ENCODE measurements at places on chromosomes 1 and 21.
A peak's percentile ranks its signal among the peaks of the same experiment; 100 is the strongest.

GRCh38 chr1:1091344-1092148, 17.4 kb upstream of the RNF223 start:
- no peak for DNase-seq

DNA sequence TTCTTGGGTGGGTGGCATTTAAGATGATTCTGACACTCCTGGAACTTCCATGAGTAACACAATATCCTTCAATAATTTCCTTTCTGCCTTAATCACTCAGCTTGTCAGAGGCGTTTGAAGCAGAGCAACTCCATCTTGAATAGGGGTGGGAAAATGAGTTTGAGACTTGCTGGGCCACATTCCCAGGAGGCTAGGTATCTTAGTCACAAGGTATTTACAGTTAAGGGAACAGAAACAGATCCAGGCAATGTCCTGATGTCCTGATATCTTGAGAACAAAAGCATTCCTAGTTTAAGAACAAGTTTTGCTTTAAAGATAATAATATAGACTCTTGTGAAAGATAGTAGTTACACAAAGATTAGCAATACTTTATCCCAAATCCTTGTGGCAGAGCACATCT, 76.6 kb upstream of the KIAA0040 start:
- no peak for DNase-seq

GRCh38 chr1:31943546-31944184, 5.5 kb upstream of the PTP4A2 start:
- no peak for DNase-seq

DNA sequence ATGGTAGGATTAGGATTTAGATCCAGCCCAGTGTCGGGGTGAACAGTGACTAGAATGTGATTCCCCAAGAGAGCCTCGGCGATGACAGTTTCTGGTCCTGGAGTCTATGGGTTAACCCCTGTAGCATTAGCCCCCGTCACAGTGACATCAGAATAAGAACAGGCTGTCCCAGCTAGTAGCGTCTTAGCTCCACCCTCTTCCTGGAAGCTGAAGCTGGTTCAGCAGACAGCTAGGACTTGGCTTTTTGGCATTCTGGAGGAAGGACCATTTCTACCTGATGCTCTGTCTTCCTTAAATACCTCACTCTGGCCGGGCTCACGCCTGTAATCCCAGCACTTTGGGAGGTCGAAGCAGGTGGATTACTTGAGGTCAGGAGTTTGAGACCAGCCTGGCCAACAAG, 5.0 kb downstream of the NDUFS2 start:
- no peak for DNase-seq

- DNase-seq: no peak
These were observed 3.7 kb downstream of the LYPLAL1 start for GRCh38 chr1:219177363-219177762.

DNA sequence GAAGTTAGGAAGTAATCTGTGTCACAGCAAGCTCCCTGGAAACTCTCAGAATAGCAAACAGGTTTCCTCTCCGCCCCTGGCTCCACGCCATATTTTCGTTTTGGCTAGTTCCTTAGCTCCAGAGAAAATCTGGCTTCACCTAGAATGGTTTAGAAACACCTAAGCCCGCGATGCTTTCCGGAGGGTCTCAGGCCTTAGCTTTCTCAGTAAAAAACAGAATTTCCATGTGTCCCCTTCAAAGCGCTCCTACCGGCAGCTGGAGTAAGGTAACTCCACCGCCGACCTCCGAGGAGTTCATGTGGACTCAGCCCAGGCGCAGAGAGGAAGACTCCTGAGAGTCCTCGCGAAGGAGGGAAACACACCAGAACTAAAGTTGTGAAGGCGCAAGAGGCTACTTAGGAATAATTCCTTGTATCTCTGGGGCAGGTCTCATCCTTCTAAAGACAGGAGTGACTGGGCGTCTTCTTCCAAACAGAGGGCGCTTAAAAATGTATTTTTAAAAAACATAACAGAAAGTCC, 406 bp downstream of the KIAA0040 start:
- DNase-seq: peak; percentile 81

- DNase-seq: no peak
These were observed 226.4 kb downstream of the ZP4 start for GRCh38 chr1:237664348-237664747.

DNA sequence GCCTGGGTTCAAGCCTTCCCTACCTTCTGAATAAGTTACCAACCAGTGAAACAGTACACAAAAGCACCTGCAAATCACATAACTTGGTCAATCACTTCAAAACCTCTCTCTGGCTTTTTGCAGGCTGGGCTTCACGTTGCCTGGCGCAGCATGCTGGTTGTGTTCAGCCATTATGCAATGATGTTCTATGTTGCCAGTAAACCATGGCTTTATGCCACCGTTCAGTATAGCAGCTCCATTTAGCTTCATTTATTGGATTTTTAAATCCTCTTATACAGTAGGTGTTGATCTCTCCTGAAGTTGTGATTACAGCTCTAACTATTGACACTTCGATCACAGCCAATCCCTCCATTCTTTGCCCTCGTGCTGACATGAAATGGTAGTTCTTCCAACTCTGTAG, 233.6 kb upstream of the PTBP2 start:
- no peak for DNase-seq

DNA sequence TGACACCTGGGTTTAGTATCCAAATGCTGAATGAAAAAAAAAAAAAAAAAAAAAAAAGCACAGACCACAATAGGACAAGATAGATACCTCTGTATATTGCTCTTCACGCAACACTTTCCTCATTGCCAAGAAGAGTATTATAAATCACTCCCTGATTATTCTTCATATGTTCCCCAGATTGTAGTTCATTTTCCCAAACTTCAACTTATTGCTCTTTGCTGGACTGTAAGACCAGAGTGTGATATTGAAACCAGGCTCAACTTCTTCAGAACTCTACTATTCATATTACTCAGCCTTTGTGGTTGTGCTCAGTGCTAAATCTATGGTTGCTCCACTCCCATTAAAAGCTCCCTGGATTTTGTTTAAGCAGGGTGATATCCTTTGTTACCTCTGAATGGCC, 180.4 kb downstream of the NTMT2 start:
- no peak for DNase-seq

- DNase-seq: no peak
These were observed 7.8 kb upstream of the H3-3A start for GRCh38 chr1:226054519-226055327.

- no peak for DNase-seq
These were observed 25.6 kb downstream of the DISP3 start for GRCh38 chr1:11504599-11504998.
